ENCODE measurements at places on chromosomes 11 and 22.

DNA sequence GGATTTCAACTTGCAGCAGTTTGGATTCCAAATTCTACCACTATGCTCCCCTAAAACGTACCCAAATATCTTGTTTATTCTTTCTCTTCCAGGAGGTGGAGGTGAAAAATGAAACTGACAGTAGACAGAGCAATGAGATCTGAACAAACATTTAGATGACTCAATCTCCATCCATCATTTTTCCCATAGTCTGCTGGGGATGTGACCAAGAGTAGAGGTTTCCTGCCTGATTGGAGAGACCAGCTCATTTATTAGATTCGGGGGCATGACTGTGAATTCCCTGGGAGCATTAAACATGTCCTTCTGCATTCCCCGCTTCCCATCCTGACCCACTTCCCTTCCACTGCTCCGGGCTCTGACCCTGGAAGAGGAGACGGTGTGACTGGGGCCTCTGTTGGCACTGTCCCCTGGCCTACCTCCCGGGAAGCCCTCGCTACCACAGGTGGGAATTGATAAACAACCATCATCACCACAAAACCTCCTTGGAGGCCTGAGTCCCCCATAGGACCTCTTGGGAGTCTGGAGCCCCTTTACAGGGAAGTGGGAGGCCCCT is 20.3 kb downstream of the DKK3 start:
- no peaks in the 10 kb centered on the region for H3K27me3 ChIP-seq
- no peak overlapping the region for H3K4me3 ChIP-seq
- H3K4me1 ChIP-seq, result no peaks in the 10 kb centered on the region
- no peak for DNase-seq

DNA sequence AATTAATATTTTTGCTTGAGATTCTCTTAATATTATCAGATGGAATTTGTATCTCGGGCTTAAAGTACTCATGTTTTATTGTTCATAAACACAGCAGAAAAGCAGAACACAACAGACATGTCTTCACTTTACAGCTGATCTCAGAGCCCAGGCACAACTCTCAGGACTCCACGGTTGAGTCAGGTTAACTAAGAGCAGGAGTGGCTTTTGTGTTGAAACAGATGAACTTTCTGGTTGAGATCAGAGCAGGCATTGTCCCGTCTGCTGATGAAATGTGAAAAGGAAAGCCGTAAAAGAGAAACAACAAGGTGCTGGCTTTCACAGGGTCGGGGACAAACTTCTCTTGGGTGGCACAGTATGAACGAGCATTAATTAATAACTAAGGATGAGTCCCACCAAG is 49.0 kb downstream of the JHY start:
- H3K27me3 ChIP-seq, result no peaks in the 10 kb centered on the region
- H3K4me3 ChIP-seq, result no peak overlapping the region
- DNase-seq, result no peak

- H3K4me1 ChIP-seq, result no peaks in the 10 kb centered on the region
- no peaks in the 10 kb centered on the region for H3K27me3 ChIP-seq
- no peaks in the 10 kb centered on the region for H3K36me3 ChIP-seq
Observed at GRCh38 chr11:32213223-32213622, 122.3 kb downstream of the RCN1 start.

GRCh38 chr11:68040957-68041591 is 2.2 kb downstream of the TCIRG1 start:
- H3K4me1 ChIP-seq, result peaks cover 61% of the 10 kb centered on the region
- H3K27me3 ChIP-seq, result no peaks in the 10 kb centered on the region
- H3K4me3 ChIP-seq, result peak overlapping the region; percentile 84
- peaks cover 39% of the 10 kb centered on the region for H3K36me3 ChIP-seq
- DNase-seq, result no peak

GRCh38 chr22:35467681-35468434 is 67.9 kb downstream of the MCM5 start:
- no peak overlapping the region for H3K4me3 ChIP-seq
- no peaks in the 10 kb centered on the region for H3K36me3 ChIP-seq
- no peaks in the 10 kb centered on the region for H3K27me3 ChIP-seq

DNA sequence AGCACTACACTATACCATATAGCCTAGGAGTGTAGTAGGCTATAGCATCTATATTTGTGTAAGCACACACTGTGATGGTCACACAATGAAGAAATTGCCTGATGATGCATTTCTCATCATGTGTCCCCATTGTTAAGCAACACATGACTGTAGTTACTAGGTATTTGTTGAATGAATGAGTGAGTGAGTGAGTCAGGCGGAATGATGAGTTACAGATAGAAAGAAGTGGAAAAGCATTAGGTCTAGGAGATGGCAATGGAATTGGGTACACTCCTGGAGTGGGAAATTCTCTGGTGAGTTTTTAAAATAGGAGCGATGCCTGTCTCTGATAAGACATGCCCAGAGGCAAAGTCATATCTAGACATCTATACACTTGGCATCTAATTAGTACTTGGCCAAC is 160.5 kb upstream of the TBCEL start:
- H3K36me3 ChIP-seq, result no peaks in the 10 kb centered on the region
- H3K4me1 ChIP-seq, result peaks cover 28% of the 10 kb centered on the region
- no peak for DNase-seq
- H3K27ac ChIP-seq, result no peak overlapping the region
- H3K4me3 ChIP-seq, result no peak overlapping the region
- H3K27me3 ChIP-seq, result no peaks in the 10 kb centered on the region

GRCh38 chr11:61337706-61338470 is 4.9 kb downstream of the TKFC start:
- no peak for DNase-seq
- no peak overlapping the region for H3K4me3 ChIP-seq
- H3K4me1 ChIP-seq, result peaks cover 21% of the 10 kb centered on the region
- no peaks in the 10 kb centered on the region for H3K27me3 ChIP-seq

GRCh38 chr11:123356539-123356938 is 73.5 kb upstream of the GRAMD1B start:
- peaks cover 7% of the 10 kb centered on the region for H3K27me3 ChIP-seq
- no peak overlapping the region for H3K4me3 ChIP-seq
- H3K4me1 ChIP-seq, result peaks cover 16% of the 10 kb centered on the region
- no peak for DNase-seq
- H3K36me3 ChIP-seq, result no peaks in the 10 kb centered on the region
- H3K27ac ChIP-seq, result no peak overlapping the region

DNA sequence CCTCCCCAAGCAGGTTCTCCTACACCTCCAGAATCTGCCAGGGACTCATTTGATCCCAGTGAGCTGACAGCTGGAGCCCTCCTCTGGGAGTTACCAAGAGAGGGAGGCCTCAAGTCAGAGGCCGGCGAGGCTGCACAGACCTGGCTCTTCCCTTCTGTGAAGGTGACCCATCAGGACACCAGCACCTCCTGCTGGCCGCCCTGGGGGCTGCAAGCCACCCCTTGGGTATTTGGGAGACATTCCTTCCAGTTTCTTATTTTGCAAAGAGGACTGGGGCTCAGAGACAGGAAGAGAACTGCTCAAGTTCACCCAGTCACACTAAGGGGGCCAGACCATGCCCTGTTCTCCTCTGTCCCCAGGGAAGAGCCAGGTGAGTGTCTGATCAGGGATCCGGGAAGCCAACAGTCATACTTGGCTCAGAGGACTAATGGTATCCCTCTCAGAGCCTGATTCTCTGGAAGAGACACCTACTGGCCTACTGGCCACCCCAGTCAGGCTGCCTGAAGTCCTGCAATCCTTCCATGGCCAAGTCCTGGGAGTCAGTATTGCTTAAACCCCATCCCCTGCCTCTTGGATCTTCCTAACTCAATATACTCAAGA is 40.5 kb upstream of the RIC3 start:
- H3K36me3 ChIP-seq, result no peaks in the 10 kb centered on the region
- no peak overlapping the region for H3K27ac ChIP-seq
- H3K4me1 ChIP-seq, result peaks cover 15% of the 10 kb centered on the region
- no peak for DNase-seq
- H3K27me3 ChIP-seq, result peaks cover 4% of the 10 kb centered on the region
- no peak overlapping the region for H3K4me3 ChIP-seq

DNA sequence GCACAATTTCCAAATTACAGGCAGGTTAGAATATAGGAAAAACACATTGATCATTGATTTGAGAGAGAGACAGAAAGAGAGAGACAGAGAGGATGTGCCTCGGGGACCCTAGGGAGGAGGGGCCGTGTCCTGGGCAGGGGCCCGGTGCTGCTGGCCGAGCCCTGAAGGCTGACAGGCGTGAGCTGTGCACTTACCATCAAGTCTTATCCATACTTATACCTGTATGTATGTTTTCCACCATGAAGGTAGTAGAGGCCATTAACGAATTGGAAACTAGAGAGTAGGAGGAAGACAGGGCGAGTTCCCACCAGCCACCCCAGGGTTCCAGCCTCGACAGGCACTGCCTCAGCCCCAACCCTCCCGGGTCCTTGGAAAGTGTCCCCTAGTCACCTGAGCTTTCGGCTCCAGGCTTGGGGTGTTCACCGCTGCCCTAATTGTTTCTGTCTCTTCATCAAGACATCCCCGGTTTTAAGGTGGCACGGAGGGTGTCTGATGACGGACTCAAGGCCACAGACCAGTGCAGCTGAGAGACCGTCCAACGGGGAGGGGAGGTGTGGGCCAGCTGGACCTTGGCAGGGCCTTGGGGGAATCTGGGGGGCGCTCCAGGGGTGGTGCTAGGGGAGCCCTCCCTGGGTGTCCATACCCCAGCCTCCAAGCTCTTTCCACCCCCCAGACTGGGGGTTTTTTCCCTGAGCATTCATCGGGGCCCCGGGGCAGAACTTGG is 431.3 kb downstream of the TBC1D22A start:
- H3K27me3 ChIP-seq, result no peaks in the 10 kb centered on the region
- peak; percentile 9 for DNase-seq
- no peak overlapping the region for H3K4me3 ChIP-seq
- no peaks in the 10 kb centered on the region for H3K4me1 ChIP-seq

DNA sequence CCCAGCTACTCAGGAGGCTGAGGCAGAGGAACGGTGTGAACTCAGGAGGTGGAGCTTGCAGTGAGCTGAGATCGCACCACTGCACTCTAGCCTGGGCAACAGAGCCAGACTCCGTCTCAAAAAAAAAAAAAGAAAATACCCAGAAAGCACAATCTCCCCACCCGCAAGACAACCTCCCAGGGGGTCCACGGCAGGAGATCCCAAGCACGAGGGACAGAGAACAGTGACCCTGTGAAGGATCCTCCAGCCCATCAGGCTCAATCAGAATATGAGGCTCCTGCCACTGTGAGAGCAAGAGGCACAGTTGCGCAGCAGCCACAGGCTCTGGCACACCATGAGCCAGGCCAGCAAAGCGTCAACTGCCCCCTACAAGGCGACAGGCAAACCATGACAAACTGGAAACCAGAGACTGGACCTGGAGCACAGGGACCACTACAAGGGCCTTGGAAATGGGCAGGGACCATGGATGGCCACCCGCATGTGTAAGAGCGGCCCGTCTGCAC is 164.8 kb upstream of the GRK3 start:
- H3K27me3 ChIP-seq, result no peaks in the 10 kb centered on the region
- no peak for DNase-seq
- no peaks in the 10 kb centered on the region for H3K36me3 ChIP-seq
- H3K27ac ChIP-seq, result no peak overlapping the region

DNA sequence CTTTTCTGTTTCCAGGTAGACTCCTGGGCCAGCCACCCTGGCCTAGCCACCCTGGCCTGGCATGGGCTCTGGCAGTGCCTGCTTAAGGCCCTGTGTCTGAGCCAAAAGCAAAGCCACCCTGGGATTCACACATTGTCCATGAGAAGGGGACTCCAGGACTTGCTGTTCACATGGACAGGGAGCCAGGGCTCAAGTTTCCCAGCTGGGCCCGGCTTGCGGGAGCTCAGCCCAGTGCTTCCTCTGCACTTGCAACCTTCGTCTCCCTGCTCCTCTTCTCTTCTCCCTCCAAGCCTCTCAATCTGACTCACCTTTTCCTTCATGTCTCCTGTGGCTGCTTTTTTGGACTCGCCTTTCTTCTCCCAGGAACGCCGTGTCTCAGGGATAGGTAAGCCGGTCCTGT is 130.3 kb downstream of the MICAL2 start:
- H3K4me3 ChIP-seq, result no peak overlapping the region
- no peaks in the 10 kb centered on the region for H3K27me3 ChIP-seq
- DNase-seq, result no peak
- peaks cover 18% of the 10 kb centered on the region for H3K4me1 ChIP-seq
- H3K36me3 ChIP-seq, result peaks cover 51% of the 10 kb centered on the region

DNA sequence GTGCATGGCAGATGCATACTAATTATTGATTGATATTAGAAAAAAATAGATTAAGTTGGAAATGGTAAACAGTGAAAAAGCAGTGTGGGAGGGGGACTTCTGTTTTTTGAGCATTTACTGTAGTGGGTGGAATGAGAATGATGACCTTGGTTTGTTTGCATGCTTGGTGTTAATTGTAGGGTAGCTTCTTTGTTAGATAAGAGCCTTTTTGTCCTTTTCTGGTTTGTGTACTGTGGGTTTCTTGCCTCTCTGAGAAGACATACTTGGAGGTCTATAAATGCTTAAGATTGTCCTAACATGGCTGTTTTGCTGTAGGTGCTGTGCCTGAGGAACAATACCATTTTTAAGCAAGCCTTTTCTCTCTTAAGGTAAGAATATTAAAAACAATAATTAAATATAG is 17.0 kb downstream of the MRPL48 start:
- no peak overlapping the region for H3K4me3 ChIP-seq
- H3K27ac ChIP-seq, result no peak overlapping the region
- no peak for DNase-seq
- H3K27me3 ChIP-seq, result no peaks in the 10 kb centered on the region
- no peaks in the 10 kb centered on the region for H3K4me1 ChIP-seq

- H3K4me1 ChIP-seq, result no peaks in the 10 kb centered on the region
- H3K36me3 ChIP-seq, result no peaks in the 10 kb centered on the region
- H3K27ac ChIP-seq, result no peak overlapping the region
- H3K27me3 ChIP-seq, result no peaks in the 10 kb centered on the region
- no peak for DNase-seq
- no peak overlapping the region for H3K4me3 ChIP-seq
Observed at GRCh38 chr22:35524966-35525686, 15.5 kb upstream of the RASD2 start.

- DNase-seq, result no peak
- H3K36me3 ChIP-seq, result no peaks in the 10 kb centered on the region
- H3K4me3 ChIP-seq, result no peak overlapping the region
- H3K27me3 ChIP-seq, result no peaks in the 10 kb centered on the region
- H3K27ac ChIP-seq, result peak overlapping the region; percentile 87
- H3K4me1 ChIP-seq, result peaks cover 28% of the 10 kb centered on the region
Observed at GRCh38 chr11:18384157-18384641, 10.2 kb upstream of the LDHA start.

- H3K36me3 ChIP-seq, result no peaks in the 10 kb centered on the region
- no peak overlapping the region for H3K4me3 ChIP-seq
- no peaks in the 10 kb centered on the region for H3K4me1 ChIP-seq
- DNase-seq, result no peak
Observed at GRCh38 chr11:94825031-94825430, 56.9 kb downstream of the AMOTL1 start.

DNA sequence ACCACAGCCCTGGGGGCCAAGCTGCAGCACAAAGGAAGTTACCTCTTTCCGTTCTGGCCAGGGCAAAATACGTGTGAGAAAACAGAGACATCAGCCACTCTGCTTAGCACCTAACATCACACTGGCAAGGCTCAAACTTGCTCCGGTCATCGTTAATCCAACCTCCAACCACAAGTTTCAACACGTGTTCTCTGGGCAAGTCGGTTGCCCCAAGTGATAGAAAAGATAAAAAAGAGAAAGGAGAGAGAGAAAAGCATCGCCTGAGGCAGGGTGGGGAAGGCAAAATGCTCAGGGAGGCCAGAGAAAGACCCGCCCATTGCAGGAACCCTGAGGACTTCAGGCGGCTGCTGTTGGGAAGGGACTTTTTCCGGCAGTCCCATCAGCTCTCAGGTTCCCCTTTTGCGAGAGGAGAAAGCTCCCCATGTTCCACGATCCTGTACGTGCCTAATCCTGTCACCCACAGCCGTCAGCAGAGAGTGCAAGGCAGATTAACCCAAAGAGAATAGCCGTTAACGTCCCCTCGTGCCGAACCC is 18.5 kb upstream of the B4GALNT4 start:
- H3K36me3 ChIP-seq, result no peaks in the 10 kb centered on the region
- H3K4me1 ChIP-seq, result peaks cover 70% of the 10 kb centered on the region
- H3K4me3 ChIP-seq, result no peak overlapping the region

Data from natural killer cell (primary cell).